PC-9 (cell line): ENCODE measurements at places on chromosomes 5 and 9. TPM values are rescaled to one million over a fixed set of nuclear protein-coding genes. Genes with fewer than 3 reads are reported as not detected.

Gene ABLIM3
- total RNA-seq: 101 and 111 TPM in 2 replicates

Gene PDCD1LG2
- total RNA-seq: 0.55 and 1.4 TPM in 2 replicates

DNA sequence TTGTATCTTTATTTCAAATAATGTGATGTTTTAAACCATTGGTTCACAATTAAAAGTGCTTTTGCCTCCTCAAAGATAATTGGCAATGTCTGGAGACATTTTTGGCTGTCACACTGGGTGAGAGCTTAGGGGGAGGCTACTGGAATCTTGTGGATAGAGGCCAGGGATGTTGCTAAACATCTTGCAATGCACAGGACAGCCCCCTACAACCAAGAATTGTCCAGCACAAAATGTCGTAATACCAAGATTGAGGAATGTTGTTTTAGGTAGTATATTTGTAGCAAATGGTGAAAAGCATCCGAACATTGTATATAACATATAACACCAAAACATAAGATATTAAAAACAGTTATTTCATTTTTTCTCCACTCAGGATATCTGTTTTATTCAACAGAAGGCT is 99.8 kb downstream of the SLC44A1 start:
- DNase-seq: no peak

DNA sequence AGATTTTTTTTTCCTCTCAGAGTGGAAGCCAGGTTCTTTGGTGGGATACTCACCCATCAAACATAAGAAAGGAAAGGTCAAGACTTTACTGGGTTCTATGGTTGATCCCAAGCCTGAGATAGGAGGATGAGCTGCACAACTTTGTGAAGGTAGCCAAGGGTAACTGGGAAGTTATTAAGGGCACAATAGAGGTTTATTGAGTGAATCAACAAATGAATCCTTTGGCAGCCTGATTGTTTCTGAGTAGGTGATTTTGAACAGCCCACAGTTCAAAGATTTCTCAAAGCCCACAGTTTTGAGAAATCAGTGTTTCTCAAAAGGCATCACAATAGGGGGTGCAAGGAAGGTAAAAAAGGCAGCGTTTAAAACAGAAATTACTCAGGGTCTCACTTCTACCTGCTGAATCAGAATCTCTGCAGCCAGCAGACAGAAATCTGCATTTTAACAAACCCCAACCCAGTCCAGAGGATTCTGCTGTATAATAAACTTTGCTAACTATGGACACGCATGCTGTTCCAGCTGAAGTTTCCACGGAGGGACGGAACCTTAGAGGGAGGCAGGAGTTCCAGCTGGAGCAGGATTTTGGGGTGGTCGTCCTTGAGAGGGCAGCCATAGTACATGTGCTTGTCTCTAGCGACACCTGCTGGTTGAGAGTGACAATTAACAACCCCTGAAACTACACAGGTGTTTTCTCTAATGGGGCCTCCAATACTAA is 32.7 kb upstream of the FSD1L start:
- no peak for DNase-seq

GRCh38 chr5:142095651-142096330 is 12.8 kb upstream of the NDFIP1 start:
- peak; percentile 11 for DNase-seq

DNA sequence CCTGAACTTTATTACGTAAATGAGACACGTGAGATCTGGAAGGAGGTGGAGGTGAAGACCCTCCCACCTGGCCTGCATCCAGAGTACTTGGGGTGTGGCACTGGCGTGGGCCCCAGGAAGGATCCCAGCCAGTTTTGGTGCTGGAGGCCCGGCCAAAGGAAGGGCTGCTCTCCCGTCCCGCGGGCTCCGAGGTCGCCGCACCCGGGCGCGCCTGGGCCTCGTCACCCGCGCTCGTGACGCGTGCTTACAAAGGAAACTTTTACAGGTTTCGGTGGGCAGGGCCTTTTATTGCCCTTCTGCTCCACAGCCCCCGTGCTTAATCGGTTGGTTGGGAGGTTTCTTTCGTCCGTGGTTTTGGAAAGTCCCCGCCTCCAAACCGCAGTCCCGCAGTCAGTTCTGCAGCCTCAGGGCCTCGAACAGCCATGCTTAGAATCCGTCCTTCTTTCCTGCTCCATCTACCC is 29.2 kb downstream of the CDKN2A start:
- no peak for DNase-seq

- DNase-seq: no peak
Observed at GRCh38 chr9:99178912-99179872, 42.5 kb downstream of the ALG2 start.

DNA sequence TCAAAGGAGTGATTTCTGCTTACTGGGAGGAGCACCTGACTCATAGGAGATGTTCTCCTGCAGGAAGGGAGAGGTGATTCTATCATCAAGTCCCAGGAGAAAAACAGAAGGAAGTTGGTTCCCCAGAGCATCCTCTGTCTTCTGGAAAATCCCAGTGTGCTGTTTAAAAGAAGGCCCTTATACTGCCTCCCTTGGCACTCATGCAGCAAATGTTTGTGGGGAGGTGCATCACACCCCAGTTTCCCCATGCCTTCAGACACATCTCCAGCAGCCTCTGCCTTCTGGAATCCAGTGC is 63.1 kb downstream of the PPARGC1B start:
- no peak for DNase-seq

DNA sequence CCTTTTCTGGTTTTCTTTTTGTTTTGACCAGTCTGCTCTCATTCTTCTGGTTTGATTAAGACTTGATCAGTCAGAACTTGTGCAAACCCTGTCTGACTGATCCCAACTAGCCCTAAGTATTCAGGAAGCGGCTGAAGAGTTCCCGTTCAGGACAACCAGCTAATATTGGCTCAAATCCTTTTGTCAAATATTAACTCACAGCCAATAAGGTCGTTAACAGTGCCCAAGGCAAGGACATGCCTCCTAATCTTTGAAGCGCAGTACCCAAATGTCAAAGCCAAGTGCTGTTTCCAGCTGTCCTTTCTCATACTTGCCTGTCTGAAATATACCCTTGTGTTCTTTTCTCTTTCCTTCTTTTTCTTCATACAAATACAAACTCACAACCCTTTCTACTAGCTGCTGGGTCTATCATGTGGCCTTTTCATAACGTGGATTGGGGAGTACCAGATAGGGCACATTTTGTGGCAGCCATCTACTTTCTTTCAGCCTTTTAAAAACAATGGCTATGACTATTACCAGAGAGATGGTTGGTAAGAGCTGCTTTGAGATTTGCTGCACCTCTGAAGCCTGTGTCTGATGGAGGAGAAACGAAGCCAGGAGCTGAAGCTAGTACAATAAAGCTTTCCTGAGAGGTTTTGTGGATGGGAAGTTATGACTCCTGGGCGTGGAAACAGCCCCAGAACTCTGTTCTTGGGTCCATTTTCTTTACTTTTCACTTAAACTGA is 266.4 kb upstream of the ZNF608 start:
- DNase-seq: no peak

GRCh38 chr5:132243366-132243977 is 14.0 kb upstream of the PDLIM4 start:
- peak; percentile 28 for DNase-seq

GRCh38 chr5:167050568-167051401 is 1240.7 kb upstream of the WWC1 start:
- DNase-seq: no peak

- DNase-seq: no peak
Observed at GRCh38 chr5:120103495-120103894, 360.6 kb upstream of the PRR16 start.

GRCh38 chr5:135238622-135239452 is 160.2 kb downstream of the MACROH2A1 start:
- no peak for DNase-seq

DNA sequence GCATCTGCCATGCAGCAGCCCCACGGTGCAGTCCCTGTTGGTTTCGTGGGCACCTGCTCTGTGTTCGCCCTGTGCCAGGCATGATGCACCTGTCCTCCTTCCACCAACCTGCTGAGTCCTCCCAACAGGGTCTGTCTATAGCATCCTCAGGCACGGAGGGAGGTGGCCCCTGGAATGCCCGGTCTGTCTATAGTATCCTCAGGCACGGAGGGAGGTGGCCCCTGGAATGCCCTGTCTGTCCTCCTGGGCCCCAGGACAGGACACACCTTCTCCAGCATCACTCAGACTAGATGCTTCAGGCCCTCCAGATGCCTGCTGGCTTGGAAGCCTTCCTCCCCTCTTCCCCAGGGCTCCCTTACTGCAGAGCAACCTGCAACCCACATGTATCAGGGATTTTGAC is 9.9 kb upstream of the PHYHD1 start:
- DNase-seq: no peak
